CD4-positive, alpha-beta memory T cell (primary cell): ENCODE measurements at places on chromosomes 16 and 17. TPM values are rescaled to one million over a fixed set of nuclear protein-coding genes. Genes with fewer than 3 reads are reported as not detected.

- DNase-seq, result no peak
Measured at GRCh38 chr16:56930486-56931270, 1.3 kb upstream of the HERPUD1 start.

The TMEM114 gene
- polyA plus RNA-seq, result not detected

The SALL1 gene
- not detected for polyA plus RNA-seq

DNA sequence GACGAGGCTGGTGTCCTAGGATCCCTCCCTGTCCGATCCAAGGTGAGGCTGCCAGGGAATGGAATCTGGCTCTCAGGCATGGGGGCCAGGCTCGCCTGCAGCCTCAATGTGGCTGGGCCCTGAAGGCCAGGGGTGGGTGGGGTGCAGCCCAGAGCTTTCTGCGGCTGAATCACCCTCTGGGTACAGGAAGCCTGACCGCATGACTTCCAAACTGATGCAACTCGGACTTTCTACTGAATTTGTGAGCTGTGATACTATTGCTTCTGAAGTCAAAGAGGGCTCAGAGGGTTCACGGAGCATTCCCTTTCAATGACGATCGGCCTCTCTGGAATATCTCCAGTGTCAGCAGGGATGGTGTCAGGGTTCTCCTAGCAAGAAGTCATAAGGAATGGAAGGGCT, 123.7 kb downstream of the METRNL start:
- DNase-seq, result no peak

DNA sequence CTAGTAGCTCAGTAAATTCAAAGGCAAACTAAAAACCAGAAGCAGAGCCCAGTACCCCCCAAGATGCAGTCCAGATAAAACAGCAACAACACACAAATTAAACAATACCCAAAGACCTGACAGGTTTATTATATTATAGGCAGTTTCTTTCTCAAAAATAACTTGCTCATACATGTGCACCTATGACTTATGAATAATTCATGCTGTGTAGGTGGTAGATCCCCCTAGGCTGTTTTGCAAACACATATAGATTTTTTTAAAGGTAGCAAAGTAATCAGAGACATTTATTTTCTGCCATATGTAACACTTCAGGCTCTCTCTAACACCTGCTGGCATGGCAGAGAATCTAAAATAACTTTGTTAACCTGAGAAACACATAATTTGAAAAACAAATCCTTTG, 27.2 kb downstream of the CACNG1 start:
- no peak for DNase-seq

DNA sequence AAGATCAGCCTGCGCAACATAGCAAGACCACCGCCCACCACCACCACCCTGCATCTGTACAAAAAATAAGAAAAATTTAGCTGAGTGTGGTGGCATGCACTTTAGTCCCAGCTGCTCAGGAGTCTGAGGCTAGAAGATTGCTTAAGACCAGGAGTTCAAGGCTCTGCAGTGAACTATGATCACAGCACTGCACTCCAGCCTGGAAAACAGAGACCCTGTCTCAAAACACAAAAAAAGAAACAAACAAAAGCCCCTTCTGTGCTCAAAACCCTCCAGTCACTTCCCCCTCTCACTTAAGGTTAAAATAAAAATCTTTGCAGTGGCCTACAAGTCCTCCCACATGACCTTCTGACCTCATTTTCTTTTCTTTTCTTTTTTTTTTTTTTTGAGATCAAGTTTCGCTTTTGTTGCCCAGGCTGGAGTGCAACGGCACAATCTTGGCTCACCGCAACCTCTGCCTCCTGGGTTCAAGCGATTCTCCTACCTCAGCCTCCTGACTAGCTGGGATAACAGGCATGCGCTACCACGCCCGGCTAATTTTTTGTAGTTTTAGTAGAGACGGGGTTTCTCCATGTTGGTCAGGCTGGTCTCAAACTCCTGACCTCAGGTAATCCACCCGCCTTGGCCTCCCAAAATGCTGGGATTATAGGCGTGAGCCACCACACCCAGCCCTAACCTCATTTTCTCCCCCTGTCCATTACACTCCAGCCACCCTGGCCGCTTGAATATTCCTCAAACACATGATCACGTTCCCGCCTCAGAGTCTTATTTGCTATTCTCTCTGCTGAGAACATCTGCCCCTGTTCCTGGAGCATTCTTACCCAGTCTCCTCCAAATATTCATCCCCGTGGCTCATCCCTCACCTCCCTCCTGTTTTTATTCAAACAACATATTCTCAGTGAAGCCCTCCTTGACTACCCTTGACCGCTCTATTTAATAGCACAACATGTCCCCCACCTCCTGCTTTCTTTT, 126.6 kb upstream of the MED13 start:
- DNase-seq, result no peak

DNA sequence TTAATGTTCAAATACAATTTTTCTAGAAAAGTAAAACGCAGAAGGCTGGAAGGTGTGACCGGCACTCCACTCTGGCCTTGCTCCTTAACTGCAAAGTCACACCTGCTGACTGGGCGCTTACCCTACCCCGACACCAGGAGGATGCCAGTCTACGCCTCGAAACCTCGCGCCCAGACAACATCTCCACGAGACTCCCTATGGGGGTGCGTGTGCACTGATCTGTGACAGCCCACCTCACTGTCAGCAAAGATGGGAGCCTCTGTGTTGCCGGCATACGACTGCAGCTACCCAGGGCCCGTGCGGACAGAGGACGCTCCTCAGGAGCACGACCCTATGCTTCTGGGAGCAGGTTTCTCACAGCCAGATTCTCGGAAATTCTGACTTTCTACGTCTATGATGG, 26.1 kb downstream of the MAP1LC3B start:
- no peak for DNase-seq

- DNase-seq, result no peak
Measured at GRCh38 chr16:88133507-88133843, 182.2 kb downstream of the BANP start.

GRCh38 chr17:79464318-79465010, 146.4 kb downstream of the RBFOX3 start:
- no peak for DNase-seq

DNA sequence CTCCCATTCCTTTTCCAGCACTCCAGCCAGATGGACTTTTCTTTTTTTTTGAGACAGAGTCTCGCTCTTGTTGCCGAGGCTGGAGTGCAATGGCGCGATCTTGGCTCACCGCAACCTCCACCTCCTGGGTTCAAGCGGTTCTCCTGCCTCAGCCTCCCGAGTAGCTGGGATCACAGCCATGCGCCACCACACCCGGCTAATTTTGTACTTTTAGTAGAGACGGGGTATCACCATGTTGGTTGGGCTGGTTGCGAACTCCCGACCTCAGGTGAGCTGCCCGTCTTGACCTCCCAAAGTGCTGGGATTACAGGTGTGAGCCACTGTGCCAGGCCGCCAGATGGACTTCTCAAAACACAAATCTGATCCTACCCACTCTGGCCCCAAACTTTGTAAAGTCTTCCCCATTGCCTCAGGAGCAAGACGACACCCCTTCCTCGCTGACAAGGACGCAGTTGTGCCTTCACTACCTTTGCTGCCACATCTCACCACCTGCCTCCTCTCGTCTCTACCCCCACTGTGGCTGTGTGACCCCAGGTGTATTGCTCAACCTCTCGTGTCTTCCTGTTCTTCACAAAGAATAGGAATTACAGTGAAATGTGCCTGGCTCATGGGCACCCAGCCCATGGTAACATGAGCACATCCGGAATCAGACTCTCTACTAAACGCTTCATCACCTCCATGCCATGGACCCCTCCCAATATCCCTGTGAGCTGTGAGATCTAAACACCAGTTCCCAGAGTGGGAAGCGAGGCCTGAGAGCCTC, 3.7 kb upstream of the BANP start:
- DNase-seq, result no peak

DNA sequence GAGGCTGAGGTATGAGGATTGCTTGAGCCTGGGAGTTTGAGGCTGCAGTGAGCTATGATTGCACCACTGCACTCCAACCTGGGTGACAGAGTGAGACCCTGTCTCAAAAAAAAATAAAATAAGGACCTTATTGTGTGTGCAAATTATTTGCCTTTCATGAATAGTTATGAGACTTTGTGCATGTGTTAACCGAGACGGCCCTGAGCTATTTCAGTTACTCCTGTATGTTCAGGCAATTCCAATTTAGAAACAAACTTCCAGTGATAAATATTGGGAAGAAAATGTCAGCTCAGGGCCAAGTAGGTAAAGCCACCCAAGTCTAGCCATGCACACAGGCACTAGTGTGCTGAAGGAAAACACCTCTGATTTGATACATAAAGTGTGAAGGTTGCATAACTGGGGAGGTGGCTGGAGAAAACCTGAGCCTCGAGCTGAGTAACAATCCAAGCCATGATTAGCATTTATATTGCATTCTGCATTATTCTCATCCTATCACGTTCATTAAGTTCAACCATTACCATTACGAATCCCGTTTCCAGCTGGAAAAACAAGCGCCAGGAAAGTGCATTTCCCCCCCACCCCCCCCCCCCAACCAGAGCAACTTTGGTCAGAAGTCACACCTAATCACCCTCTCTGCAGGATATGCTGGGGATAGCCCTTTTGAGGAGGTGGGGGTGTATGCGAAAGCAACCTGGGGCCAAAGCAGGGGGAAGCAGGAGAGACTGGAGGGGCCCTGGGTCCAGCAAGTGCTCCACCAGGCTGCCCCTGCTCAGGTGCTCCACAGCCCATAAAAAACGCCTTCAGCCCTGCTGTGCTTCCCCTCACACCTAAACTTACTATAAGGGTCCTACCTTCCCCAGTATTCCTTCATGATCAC, 18.6 kb upstream of the ENDOV start:
- DNase-seq, result no peak

- peak; percentile 73 for DNase-seq
Measured at GRCh38 chr16:57810197-57811031, 8.1 kb upstream of the KIFC3 start.

DNA sequence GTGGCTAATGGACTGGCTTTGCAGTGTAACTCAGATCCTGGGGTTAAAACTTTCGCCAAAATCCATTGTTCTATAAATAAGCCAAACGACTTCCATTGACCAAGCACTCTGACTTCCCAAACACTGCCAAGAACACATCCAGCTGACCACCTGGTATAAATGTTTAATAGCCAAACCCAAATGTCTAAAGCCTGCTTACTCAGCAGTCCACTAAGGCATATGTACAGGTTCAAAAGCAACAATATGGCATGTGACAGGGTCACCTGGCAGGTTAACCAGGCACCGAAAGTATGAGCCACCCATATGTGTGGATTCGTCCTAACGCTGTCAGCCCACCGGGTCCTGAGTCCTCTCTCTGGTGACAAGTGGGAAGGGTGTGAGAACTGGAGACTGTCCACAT, 2.1 kb downstream of the CSNK1D start:
- no peak for DNase-seq

The HOXB1 gene
- polyA plus RNA-seq, result not detected

GRCh38 chr17:7173687-7174602, 5.2 kb downstream of the ASGR1 start:
- peak; percentile 42 for DNase-seq

GRCh38 chr16:50742576-50743200, 802 bp downstream of the CYLD start:
- peak; percentile 68 for DNase-seq

The CACNA1G gene
- not detected for polyA plus RNA-seq

- no peak for DNase-seq
Measured at GRCh38 chr17:48869821-48870318, 22.7 kb upstream of the ATP5MC1 start.

- DNase-seq, result peak; percentile 16
Measured at GRCh38 chr17:45129426-45129939, 2.8 kb downstream of the PLCD3 start.

DNA sequence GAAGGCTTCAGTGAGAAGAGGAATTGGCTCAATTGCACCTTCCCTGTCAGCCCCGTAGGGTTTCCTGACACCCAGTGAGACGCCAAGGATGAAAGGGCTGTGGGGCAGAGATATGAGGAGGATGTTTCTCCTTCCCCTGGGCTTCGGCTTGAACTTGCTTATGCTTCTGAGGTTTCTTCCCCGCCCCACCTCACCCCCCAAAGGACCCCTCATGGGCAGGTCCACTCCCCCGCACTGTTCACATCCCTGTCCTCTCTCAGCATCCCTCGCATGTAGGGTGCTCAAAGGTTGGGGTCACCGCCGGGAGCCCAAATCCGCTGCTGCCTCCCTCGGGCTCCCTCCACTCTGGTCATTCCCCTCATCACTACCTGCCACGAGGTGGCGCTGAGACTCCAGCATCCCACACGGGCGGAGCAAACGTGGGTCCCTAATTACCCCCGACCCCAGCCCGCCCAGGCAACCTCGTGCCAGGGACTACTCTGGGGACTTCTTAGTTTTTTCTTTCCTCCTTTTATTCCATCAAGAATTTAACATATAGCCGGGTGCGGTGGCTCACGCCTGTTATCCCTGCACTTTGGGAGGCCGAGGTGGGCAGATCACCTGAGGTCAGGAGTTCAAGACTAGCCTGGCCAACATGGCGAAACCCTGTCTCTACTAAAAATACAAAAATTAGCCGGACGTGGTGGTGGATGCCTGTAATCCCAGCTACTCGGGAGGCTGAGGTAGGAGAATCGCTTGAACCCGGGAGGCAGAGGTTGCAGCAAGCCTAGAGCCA, 3.3 kb upstream of the TRARG1 start:
- peak; percentile 72 for DNase-seq

The CDH13 gene
- not detected for polyA plus RNA-seq

- DNase-seq, result no peak
Measured at GRCh38 chr17:1186214-1186820, 6.5 kb upstream of the ABR start.

DNA sequence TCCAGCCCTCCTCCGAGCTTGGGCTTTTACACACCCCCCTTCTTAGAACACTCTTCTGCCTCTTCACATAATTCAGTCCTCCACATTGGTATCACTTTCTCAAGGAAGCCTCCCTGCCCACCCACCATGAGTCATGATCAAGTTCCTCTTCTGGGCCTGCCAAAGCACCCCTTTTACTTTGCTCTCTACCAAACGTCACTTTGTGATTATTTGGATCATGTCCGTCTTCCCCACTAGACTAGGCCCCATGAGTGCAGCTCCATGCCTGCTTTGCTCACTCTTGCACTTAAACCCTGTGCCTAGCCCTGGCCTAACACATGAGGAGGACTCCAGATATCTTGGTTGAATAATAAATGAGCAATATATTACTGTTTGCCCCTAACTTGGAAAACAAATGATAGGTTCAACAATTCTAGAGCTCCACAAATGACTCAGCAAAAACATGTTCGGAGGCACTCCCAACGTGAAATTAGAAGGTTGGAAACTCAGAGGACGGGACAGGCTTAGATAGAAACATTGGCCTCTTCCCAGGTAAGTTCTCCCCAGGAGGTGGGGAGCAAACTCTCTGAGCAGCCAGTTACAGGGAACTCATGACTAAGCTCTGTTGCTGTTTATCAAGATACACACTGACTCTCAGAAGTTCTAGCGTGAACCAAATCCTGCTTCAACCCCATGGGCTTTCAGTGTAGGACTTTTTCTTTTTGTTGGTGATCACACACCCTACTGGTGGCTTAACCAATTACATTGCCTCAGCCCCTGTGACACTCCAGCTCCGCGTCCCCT, 28.3 kb downstream of the G6PC1 start:
- no peak for DNase-seq

DNA sequence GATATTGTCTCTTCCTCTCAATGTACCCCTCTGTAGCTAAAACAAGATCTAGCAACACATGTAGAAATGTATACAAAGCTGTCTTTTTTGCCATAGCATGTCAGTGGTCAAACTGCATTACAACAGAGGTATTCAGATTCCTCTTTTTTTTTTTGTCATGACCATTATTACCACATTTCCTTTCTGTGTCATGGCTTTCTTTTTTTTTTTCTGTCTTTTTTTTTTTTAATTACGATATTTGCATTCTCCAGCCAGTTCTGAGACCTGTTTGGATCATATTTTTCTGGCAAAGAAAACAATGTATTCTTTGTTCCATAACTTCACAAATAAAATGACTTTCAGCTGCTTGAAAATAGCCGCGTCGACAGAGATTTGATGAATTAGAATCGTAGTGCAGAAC, 27.4 kb upstream of the CAPNS2 start:
- DNase-seq, result no peak
